ENCODE measurements at places on chromosomes 12 and 14. TPM values are rescaled to one million over a fixed set of nuclear protein-coding genes. Genes with fewer than 3 reads are reported as not detected.

The FOXN4 gene
- total RNA-seq, result not detected

The C3AR1 gene
- not detected for total RNA-seq

The SERPINA1 gene
- under 0.01 TPM for total RNA-seq

The RTL1 gene
- not detected for total RNA-seq

The PPP4R4 gene
- total RNA-seq, result 2.8 TPM

The NKX2-1 gene
- total RNA-seq, result not detected

The ELK3 gene
- 26.9 TPM for total RNA-seq

The PRB2 gene
- total RNA-seq, result not detected

The HDAC7 gene
- 49.3 TPM for total RNA-seq

The ASB2 gene
- total RNA-seq, result 0.50 TPM

The FOXM1 gene
- 2.8 TPM for total RNA-seq

The SPX gene
- not detected for total RNA-seq

The FOXG1 gene
- 0.83 TPM for total RNA-seq

The PROX2 gene
- not detected for total RNA-seq

The OR4M1 gene
- not detected for total RNA-seq

The GSG1 gene
- 0.66 TPM for total RNA-seq

The SOAT2 gene
- total RNA-seq, result not detected

The ERBB3 gene
- total RNA-seq, result 0.33 TPM

The FAIM2 gene
- total RNA-seq, result 2.6 TPM

The BTBD6 gene
- total RNA-seq, result 57.5 TPM

The SLC5A8 gene
- not detected for total RNA-seq

The CCDC38 gene
- not detected for total RNA-seq

The SHMT2 gene
- 211 TPM for total RNA-seq
